Activated CD4-positive, alpha-beta memory T cell treated with anti-CD3 and anti-CD28 coated beads for 36 hours (primary cell): ENCODE measurements at places on chromosomes 2 and 18. TPM values are rescaled to one million over a fixed set of nuclear protein-coding genes. Genes with fewer than 3 reads are reported as not detected.

GRCh38 chr2:136424112-136424511 is 306.2 kb upstream of the CXCR4 start:
- peaks cover 18% of the 10 kb centered on the region for H3K4me1 ChIP-seq
- H3K4me3 ChIP-seq, result peak overlapping the region; percentile 73
- no peak overlapping the region for H3K27ac ChIP-seq
- H3K36me3 ChIP-seq, result no peaks in the 10 kb centered on the region
- DNase-seq, result peak; percentile 16

The TTC21B gene
- total RNA-seq, result 20.0 TPM

- H3K4me3 ChIP-seq, result no peak overlapping the region
- peaks cover 5% of the 10 kb centered on the region for H3K27me3 ChIP-seq
- no peaks in the 10 kb centered on the region for H3K4me1 ChIP-seq
- no peak overlapping the region for H3K27ac ChIP-seq
- no peak for DNase-seq
Observed at GRCh38 chr2:236753606-236754270, 184.1 kb downstream of the ACKR3 start.

The SERPINB12 gene
- total RNA-seq, result not detected

DNA sequence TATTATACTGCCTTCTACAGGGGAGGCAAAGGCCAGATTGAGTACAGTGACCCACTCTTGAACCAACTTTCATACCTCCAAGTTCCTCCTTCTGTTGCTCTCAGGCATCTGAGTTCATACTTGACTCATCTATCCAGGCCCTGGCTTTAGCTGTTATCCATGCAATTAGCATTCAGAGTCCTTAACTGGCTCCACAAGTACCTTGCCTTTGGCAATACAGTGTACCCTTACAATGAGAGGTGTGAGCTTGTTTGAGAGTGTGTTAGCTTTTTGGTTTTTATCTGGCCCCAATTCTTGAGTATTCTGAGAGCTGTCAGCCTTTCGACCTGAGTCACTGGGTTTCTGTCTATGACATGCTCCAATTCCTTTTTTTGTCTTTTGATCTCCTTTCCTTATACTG is 60.2 kb downstream of the EHD3 start:
- no peak overlapping the region for H3K4me3 ChIP-seq
- no peaks in the 10 kb centered on the region for H3K36me3 ChIP-seq
- DNase-seq, result no peak
- H3K4me1 ChIP-seq, result peaks cover 6% of the 10 kb centered on the region
